Bronchial epithelial cell (primary cell): ENCODE measurements at places on chromosomes 7 and 10.

DNA sequence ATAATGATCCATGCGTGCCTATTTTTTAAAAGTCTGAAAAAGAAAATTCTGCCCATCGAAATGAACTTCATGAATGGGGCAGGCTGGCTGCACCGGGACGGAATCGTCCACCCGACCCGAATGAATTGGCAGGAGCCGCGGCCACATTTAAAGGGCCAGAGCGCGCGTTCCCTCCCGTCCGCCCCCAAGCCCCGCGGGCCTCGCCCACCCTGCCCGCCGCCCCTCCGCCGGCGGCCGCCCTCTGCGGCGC is 319 bp upstream of the GATA3 start:
- DNase-seq: no peak

DNA sequence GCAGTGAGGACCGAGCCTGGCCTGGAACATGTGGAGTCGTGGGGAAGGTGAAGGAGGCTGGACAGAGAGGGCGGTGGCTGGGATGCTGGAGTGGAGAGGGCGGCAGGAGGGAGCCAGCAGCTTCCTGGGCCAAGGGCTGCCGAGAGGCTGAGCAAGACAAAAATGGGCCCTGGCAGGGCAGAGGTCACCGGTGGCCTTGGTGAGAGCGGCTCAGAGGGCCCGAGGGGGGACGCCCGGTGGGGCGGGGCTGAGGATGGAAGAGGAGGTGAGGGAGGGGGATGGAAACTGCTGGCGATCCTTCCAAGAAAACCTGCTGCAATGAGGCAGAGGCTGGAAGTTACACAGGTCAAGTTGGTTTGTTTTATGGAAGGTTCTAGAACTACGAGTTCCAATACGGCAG is 69.5 kb downstream of the ELFN1 start:
- no peak for DNase-seq

DNA sequence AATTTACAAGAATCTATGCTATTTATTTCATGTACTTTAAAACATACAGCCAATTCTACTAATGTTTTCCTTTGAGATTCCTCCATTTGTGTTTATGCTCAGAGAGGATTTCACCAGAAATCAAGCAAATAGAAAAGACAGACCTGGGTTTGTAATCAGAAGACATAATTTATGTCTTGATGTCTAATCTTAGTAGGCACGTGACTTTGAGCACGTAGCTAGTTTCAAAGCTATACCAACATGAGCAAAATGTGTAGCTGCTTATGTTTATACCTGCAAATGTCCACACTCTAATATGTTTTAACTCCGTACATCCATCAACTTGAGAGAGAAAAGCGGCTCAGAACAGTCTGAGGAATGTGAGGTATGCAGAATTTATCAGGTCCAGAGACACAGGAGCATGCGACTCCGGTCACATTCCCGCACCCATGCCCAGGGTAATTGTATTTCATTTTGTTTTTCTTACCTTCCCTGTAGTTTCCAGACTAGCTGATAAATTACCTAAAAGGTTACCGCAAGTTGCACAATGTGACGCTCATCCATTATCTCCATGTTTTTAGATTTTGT is 40.0 kb downstream of the SVOPL start:
- DNase-seq: no peak

- peak; percentile 50 for DNase-seq
These were observed 237.2 kb upstream of the KAT6B start for GRCh38 chr10:74589226-74589673.

- DNase-seq: peak; percentile 50
These were observed 15.5 kb upstream of the SLC18A3 start for GRCh38 chr10:49594594-49594993.

- no peak for DNase-seq
These were observed 164.0 kb downstream of the SDK1 start for GRCh38 chr7:3464900-3465622.

DNA sequence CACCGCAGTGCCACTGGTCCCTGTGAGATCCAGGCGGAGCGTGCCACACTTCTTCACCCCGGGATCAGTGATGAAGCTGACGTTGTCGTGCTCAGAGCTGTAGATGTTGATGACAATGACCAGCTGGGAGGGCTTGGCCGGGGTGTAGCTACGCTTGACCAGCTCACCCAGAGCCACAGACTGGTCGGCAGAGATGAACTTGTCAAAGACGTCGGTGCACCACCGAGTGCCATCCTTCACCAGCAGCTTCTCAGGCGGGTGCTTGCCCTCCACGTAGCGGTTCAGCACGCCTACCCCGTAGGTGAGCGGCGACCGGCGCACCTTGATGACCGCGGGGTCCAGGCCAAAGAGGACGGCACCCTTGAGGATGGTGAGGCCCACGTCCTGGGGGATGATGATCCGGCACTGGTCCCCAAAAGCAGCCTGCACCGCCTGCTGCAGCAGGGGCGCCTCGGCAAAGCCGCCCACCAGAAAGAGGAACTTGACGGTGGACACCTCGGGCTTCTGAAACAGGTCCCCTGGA is 54.2 kb downstream of the PNLIPRP2 start:
- DNase-seq: no peak

DNA sequence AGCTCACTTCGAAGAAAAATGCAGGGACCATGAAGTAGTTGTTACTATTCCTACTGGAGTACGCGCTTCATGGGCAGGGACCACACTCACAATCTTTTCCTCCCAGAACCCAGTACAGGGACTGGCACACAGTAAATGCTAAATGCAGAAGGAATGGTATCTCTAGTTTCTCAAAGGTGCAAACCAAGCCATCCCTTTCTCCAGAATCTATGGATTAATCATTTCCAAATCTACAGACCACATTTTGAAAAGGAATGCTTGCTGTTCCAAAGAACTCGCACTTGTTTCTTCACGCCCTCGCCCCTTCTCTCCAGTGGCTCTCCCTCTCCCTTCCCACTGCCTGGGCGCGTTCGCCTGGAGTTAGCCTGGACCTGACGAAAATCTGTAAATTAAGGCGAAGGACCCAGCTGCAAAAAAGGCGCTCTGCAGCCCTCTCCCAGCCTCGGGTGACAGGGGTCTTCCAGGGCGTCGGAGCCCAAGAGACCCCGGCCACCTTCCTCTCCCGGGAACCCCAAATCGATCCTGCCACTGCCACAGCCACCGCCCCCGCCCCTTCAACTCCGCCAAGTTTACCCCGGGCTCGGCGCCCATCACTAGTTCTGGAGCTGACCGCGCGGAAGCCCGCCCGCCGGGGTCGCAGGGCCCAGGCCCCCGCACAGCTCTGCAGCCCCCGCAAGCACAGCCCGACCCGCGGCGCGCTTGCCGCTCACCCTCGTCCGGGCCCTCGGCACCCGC is 527 bp downstream of the PDIA4 start:
- peak; percentile 8 for DNase-seq
